ENCODE measurements at places on chromosomes 7 and 10.
A peak's percentile ranks its signal among the peaks of the same experiment; 100 is the strongest.

GRCh38 chr7:29622335-29623265 is 59.0 kb downstream of the PRR15 start:
- H3K27ac ChIP-seq, result no peak overlapping the region
- H3K4me1 ChIP-seq, result no peaks in the 10 kb centered on the region
- H3K36me3 ChIP-seq, result no peaks in the 10 kb centered on the region
- H3K4me3 ChIP-seq, result no peak overlapping the region
- no peak for DNase-seq

- peak; percentile 38 for DNase-seq
- no peak overlapping the region for H3K27ac ChIP-seq
- no peaks in the 10 kb centered on the region for H3K27me3 ChIP-seq
- H3K4me3 ChIP-seq, result peak overlapping the region; percentile 61
- peaks cover 2% of the 10 kb centered on the region for H3K4me1 ChIP-seq
These were observed 76.9 kb upstream of the KMT2C start for GRCh38 chr7:152512706-152513105.

DNA sequence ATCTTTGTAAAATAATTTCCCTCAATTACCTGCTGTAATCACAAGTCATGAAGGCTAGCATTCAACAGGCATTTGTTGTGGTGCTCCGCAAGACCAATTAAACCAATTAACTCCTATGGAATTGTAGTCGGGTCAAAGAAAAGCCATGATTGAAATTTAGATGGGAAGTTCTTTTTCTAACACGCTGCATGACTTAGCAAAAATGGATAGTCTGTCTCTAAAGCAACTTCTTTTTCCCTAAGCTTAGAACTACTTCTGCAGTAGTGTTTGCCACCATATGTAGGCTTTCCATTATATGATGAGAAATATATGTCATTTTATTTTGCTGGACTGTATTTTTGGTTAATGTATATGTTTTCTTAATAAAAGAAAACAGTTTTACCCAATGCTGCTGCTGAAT is 119.1 kb downstream of the TSPAN12 start:
- H3K36me3 ChIP-seq, result no peaks in the 10 kb centered on the region
- no peaks in the 10 kb centered on the region for H3K4me1 ChIP-seq
- H3K27ac ChIP-seq, result no peak overlapping the region

GRCh38 chr10:33092596-33092995 is 134.6 kb upstream of the ITGB1 start:
- H3K27ac ChIP-seq, result no peak overlapping the region
- DNase-seq, result no peak
- peaks cover 19% of the 10 kb centered on the region for H3K36me3 ChIP-seq
- H3K4me1 ChIP-seq, result peaks cover 4% of the 10 kb centered on the region

GRCh38 chr10:11257440-11258090 is 239.9 kb downstream of the CELF2 start:
- H3K4me1 ChIP-seq, result peaks cover 67% of the 10 kb centered on the region
- DNase-seq, result no peak
- peak overlapping the region; percentile 11 for H3K4me3 ChIP-seq

GRCh38 chr7:979886-980571 is 3.0 kb upstream of the CYP2W1 start:
- no peaks in the 10 kb centered on the region for H3K27me3 ChIP-seq
- H3K4me3 ChIP-seq, result no peak overlapping the region
- no peak overlapping the region for H3K27ac ChIP-seq

DNA sequence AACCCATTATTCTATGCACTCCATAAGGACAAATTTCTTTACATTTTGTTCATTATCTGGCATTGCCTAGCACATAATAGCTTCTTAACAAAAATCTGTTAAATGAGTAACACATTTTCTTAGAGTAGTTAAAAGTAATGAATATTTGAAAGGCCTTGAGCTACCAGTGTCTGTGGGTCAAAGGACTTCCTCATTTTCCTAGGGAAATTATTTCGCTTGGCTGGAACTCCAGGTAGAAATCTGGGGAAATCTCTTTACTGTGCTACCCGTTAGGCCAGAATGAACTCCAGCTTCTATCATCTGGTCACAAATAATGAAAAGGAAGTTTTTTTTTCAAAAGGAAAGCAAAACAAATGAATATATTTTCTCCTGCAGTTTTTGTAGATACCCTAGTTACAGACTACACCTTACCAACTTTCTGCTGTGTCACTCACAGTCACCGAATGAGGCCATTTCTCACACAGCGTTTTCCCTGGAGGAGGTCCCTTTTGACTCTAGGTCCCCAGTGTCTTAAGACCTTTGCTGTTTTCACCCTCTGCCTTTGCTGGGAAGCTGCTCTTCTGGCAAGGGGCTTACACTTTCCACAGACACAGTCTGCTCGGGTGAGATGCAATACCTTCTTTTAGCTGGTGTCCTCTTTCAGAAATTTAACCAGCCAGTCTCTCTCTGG is 1.6 kb downstream of the SAMD9L start:
- DNase-seq, result no peak
- H3K36me3 ChIP-seq, result peaks cover 7% of the 10 kb centered on the region
- H3K4me1 ChIP-seq, result peaks cover 52% of the 10 kb centered on the region
- no peaks in the 10 kb centered on the region for H3K27me3 ChIP-seq
- H3K4me3 ChIP-seq, result peak overlapping the region; percentile 94

- H3K4me1 ChIP-seq, result no peaks in the 10 kb centered on the region
- no peak overlapping the region for H3K27ac ChIP-seq
- H3K4me3 ChIP-seq, result no peak overlapping the region
- no peak for DNase-seq
These were observed 14.2 kb downstream of the UCMA start for GRCh38 chr10:13219685-13220670.

DNA sequence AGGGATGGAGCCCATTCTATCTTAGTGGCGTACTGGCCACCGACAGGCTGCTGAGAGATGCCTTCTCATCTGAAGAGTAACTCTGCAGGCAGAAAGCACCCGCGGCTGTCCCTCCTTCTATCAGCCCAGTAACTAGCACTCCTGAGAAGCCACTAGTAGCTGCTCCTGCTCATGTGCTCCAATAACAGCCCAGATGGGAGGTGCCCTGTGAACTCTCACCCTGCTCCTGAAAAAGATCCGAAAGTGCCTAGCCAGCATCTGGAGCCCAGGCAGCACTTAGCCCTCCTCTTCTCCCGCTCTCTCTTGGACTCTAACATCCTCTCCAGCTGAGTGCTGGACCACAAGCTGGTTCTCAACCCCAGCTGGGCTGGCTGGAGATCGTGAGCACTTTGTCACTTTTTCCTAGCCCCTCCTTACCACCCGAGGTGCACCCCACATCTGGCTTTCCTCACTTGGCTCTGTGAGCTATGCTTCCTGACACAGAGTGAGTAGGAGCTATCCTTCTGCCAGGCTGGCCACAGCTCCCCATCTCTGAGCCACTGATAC is 239.2 kb downstream of the GRID1 start:
- peaks cover 5% of the 10 kb centered on the region for H3K27me3 ChIP-seq
- no peak for DNase-seq
- no peak overlapping the region for H3K27ac ChIP-seq

DNA sequence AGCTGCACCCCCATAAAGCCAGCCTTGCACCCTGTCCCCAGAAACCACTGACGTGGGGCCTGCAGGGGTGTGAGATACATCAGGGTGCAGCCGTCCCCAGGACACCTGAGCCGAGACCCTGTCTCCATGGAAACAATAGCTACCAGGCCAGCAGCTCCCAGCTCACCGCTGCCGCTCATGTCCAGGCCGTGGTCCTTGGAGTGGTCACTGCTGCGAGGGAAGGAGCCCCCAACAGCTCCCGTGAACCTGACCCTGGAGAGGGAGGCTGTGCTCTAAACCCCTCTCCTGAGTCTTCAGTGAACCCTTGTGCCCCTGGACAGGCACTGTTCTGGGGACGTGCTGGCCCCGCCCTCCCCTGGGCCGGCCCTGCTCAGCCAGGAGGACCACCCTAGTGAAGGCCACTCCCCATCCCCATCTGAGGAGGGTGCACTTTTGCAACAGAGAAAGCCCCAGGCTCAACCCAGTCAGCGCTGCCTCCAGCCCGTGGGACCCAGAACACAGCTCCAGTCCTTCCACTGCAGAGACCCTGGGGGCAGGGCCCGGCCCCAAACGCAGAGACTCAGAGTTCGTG is 19.6 kb upstream of the INPP5A start:
- H3K27ac ChIP-seq, result peak overlapping the region; percentile 27
- no peaks in the 10 kb centered on the region for H3K36me3 ChIP-seq
- H3K4me1 ChIP-seq, result peaks cover 18% of the 10 kb centered on the region
- H3K27me3 ChIP-seq, result no peaks in the 10 kb centered on the region

DNA sequence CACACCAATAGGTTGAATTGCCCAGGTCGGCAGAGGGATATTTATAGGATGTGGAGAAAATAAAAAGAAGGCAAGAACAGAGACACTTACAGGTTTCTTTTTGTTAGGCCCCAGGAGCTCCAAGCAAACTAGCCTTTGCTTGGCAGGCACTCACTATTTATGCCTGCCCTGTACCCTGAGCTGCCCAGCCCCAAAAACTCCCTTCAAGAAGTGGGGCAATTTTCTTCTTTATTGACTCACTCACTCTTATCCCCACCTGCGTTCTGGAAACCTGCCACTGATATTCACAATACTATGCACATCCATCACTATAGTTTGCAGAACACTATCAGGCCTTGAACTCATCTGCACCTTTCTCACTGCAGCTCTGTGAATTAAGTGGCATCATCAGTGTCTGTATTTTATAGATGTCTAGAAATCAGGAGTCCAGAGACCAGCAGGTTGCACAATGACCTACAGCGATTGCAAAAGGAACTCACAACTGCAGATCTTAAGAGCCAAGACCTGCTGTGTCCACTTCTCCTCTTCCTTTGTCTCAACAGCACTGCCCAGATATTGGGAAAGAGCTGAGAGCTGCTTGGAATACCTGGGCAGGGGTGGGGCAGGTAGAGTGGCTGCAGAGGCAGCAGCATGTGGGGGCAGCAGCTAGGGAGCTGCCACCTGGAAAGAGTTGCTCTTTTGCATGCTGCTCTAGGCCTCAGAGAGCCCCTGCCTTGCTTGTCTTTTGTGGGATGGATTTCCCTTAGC is at the start of gene SFTPD:
SFTPD (minus strand) TSS at position 130 of the 747 bp plus-strand sequence. CDS start 2,446 bp downstream, outside the sequence.
- DNase-seq, result no peak
- H3K4me3 ChIP-seq, result no peak within 1 kb of the TSS
- H3K27me3 ChIP-seq, result peaks cover 4% of the 10 kb centered on the region
- no peaks in the 10 kb centered on the region for H3K4me1 ChIP-seq
- no peak within 1 kb of the TSS for H3K27ac ChIP-seq

DNA sequence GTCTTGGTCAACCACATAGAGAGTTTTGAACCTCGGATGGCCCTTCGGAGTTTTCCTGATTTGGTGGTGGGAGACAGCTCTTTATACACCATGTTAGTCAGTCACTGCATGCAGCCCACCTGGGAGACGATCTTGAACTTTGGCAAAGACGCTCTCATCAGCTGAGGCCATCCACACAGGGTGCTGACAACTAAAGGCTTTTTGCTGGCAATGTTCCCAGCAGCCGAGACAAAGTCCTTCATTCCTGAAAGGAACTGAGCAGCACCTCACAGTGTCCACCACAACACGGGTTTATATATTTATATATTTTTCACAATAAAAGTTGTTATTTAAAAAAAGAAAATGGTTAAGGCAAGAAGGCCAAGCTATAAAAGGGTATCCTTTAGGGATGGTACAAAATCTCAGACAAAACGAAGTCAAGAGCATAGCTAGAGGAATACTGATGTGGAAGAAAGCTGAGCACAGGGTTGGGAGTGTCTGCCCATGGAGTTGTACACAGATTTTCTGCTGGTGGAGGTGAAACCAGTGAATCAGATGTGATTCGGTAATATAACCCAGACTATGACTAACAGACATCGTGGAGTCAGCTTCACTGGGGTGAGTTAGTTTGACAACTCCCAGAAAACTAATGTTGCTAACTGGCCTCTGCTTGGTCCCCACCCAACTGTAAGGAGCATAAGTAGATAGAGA is 27.4 kb upstream of the CAPZA2 start:
- no peak overlapping the region for H3K4me3 ChIP-seq
- H3K27me3 ChIP-seq, result no peaks in the 10 kb centered on the region
- H3K4me1 ChIP-seq, result no peaks in the 10 kb centered on the region
- DNase-seq, result no peak
- no peaks in the 10 kb centered on the region for H3K36me3 ChIP-seq

DNA sequence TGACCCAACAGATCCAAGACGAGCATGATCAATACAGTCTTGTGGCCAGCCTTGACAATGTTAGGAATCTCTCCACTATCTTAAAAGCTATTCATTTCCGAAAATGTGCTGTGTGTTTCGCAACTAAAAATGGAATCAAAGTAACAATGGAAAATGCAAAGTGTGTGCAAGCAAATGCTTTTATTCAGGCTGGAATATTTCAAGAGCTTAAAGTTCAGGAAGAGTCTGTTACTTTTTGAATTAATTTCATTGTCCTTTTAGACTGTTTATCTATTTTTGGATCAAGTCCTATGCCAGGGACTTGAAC is 24.3 kb upstream of the TIAL1 start:
- DNase-seq, result no peak
- H3K27me3 ChIP-seq, result no peaks in the 10 kb centered on the region
- H3K36me3 ChIP-seq, result no peaks in the 10 kb centered on the region

GRCh38 chr7:29479301-29480200 is 84.1 kb upstream of the PRR15 start:
- no peaks in the 10 kb centered on the region for H3K4me1 ChIP-seq
- DNase-seq, result no peak
- H3K27me3 ChIP-seq, result no peaks in the 10 kb centered on the region
- no peak overlapping the region for H3K4me3 ChIP-seq
- no peaks in the 10 kb centered on the region for H3K36me3 ChIP-seq

- H3K4me3 ChIP-seq, result no peak overlapping the region
- no peak overlapping the region for H3K27ac ChIP-seq
- H3K4me1 ChIP-seq, result no peaks in the 10 kb centered on the region
- no peak for DNase-seq
- H3K36me3 ChIP-seq, result no peaks in the 10 kb centered on the region
- H3K27me3 ChIP-seq, result no peaks in the 10 kb centered on the region
These were observed 116.4 kb upstream of the MKI67 start for GRCh38 chr10:128242641-128243040.

DNA sequence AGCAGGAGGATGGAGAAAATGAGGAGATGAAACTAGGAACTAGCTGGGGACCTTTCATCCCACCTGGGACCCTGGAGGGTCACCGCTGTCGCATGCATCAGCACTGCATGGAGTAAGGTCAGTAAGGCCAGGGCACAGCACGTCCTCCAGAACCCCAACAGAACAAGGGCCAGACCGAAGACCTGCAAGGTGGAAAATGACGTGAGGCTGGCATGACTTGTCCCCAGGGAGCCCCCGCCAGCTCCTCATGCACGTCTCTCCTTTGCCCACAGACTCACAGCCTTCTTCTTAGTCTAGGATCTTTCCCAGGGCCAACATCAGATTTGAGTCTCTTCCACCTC is 4.7 kb downstream of the ZNF488 start:
- H3K4me3 ChIP-seq, result no peak overlapping the region
- H3K4me1 ChIP-seq, result peaks cover 13% of the 10 kb centered on the region
- no peak overlapping the region for H3K27ac ChIP-seq
- DNase-seq, result no peak
- peaks cover 57% of the 10 kb centered on the region for H3K27me3 ChIP-seq
- no peaks in the 10 kb centered on the region for H3K36me3 ChIP-seq

GRCh38 chr7:132276976-132277725 is 299.1 kb downstream of the PLXNA4 start:
- no peak for DNase-seq
- no peaks in the 10 kb centered on the region for H3K4me1 ChIP-seq
- H3K27me3 ChIP-seq, result peaks cover 11% of the 10 kb centered on the region
- no peak overlapping the region for H3K4me3 ChIP-seq
- no peaks in the 10 kb centered on the region for H3K36me3 ChIP-seq
- no peak overlapping the region for H3K27ac ChIP-seq

Data from naive thymus-derived CD8-positive, alpha-beta T cell (primary cell).